ENCODE measurements at places on chromosomes 2 and 18. TPM values are rescaled to one million over a fixed set of nuclear protein-coding genes. Genes with fewer than 3 reads are reported as not detected.

Gene IL1F10
- total RNA-seq = not detected

Gene CKAP2L
- not detected for total RNA-seq

- DNase-seq = no peak
Measured at GRCh38 chr2:134639265-134639664, 79.5 kb downstream of the TMEM163 start.

GRCh38 chr2:125707611-125708010, 948.3 kb upstream of the GYPC start:
- no peak for DNase-seq

DNA sequence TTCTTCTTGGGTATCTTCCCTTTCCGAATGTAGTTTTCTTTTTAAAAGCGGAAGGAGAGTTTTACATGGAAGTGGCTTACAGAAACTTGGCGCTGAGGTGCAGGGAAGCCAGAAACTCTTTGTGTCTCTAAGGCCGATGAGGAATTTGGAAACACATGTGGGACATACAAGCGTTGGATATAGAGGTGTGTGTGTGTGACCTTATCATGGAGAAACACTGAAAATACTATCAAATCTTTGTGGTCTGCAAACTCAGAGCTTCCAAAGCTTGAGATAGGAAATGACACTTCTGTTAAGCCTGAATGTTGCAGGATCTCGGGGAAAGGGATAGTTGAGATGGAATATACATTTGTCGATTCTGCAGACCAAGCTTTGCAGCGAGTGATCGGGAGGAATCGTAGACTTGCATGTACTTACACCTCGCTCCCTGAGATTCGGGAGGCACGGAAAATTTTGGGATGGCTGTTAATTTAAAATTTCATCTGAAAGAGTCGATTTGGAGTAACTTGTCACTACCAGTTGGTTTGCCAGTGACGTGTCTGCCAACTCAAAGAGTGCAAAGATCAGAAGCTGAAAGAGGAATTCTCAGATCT, 1.0 kb downstream of the NAB1 start:
- no peak for DNase-seq

Data from heart right ventricle (tissue), 16 donors.